Activated naive CD8-positive, alpha-beta T cell treated with anti-CD3 and anti-CD28 coated beads, Interleukin-2, amount 10 ng/mL, durations not matched to agents 7 days and 5 days (primary cell): ENCODE measurements at places on chromosomes 7 and 10. TPM values are rescaled to one million over a fixed set of nuclear protein-coding genes. Genes with fewer than 3 reads are reported as not detected.

- DNase-seq, result no peak
- peaks cover 28% of the 10 kb centered on the region for H3K27me3 ChIP-seq
- no peaks in the 10 kb centered on the region for H3K4me1 ChIP-seq
Measured at GRCh38 chr7:17549406-17549805, 251.0 kb downstream of the AHR start.

GRCh38 chr7:87511510-87511909 lies 36.0 kb upstream of the ABCB4 start:
- H3K27ac ChIP-seq, result no peak overlapping the region
- H3K4me3 ChIP-seq, result no peak overlapping the region
- H3K36me3 ChIP-seq, result peaks cover 3% of the 10 kb centered on the region
- peaks cover 4% of the 10 kb centered on the region for H3K4me1 ChIP-seq
- DNase-seq, result no peak

DNA sequence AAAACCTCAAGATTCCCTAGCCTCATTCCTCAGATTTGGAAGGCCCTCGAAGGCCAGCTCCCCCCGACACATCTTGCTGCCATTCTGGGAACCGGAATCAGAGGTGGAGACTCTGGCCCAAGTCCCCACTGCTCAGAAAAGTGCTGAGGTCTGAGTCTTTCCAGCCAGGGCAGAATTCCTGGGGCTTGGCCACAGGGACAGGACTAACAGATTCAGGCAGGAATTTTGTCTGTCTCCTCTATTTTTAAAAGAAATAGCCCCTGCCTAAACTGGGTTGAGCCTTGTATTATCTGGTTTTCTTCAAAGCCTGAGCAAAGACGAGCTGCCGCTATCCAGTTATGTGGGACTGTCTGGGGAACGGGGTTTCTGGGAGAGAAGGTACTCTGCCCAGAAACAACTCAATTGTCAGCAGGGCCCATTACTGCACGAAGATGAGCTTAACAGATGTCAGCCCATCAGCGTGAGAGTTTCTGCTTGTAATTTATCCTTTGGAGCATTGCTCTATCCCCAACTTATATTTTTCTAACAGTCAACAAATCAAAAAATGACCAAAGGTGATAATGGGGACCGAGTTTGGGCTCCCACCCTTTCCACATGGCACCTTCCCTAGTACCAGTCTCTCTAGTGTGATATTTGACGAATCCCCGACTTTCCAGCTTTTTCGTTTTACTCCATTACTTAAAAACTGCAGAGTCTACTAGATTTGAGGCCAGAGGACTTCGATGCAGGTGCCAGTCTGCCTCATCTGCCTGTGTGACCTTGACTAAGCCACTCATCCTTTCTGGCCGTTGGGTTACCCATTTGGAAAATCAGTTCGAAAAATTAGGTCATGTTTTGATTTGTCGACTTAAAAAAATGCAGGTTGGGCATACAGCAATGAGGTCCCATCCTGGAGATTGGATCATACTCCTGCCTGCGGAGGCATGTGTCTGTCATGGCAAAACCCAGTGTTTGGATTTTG lies 110.9 kb downstream of the WDR11 start:
- peaks cover 4% of the 10 kb centered on the region for H3K27me3 ChIP-seq
- no peaks in the 10 kb centered on the region for H3K36me3 ChIP-seq
- H3K4me1 ChIP-seq, result no peaks in the 10 kb centered on the region
- H3K4me3 ChIP-seq, result no peak overlapping the region
- no peak for DNase-seq

DNA sequence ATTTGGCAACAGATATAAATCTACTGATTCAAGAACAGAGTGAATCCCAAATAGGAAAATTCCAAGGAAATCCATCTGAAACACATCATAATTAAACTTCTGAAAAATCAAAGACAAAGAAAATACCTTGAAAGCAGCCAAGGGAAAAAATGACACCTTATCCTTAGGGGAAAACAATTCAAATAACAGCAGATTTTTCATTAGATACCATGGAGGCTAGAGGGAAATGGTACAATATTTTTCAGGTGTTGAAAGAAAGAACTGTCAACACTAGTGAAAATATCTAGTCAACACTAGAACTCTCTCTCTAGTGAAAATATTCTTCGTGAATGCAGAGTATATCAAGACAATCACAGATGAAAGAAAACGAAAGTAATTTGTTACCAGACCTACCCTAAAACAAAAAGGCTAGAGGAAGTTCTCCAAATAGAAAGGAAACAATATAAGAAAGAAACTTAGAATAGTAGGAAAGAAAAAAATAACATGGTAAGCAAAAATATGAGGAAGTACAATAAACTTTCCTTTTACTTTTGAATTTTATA lies 5.7 kb upstream of the FAM241B start:
- H3K4me3 ChIP-seq, result peak overlapping the region; percentile 54
- H3K27me3 ChIP-seq, result no peaks in the 10 kb centered on the region
- H3K36me3 ChIP-seq, result peaks cover 14% of the 10 kb centered on the region
- peak overlapping the region; percentile 42 for H3K27ac ChIP-seq
- no peak for DNase-seq

DNA sequence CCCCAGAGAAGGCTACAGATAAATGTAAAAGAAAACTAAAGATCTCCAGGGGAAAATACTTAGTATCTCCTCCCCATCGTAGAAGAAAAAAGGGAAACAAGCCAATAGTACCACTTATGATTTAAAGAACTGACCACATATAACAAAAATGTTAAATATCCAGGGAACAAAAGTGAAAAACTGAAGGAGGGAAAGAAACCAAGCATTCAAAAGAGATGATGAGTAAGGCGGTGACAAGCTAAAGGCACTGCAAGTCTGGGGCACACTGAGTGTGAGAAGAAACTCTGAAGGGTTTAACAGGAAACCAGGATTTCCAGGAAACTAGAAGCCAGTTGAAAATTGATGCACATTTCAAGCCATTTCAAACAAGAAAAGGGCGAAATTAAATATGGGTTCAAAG lies 226.3 kb downstream of the AHR start:
- peaks cover 21% of the 10 kb centered on the region for H3K4me1 ChIP-seq
- H3K27ac ChIP-seq, result peak overlapping the region; percentile 22
- DNase-seq, result no peak
- H3K36me3 ChIP-seq, result peaks cover 10% of the 10 kb centered on the region
- peak overlapping the region; percentile 8 for H3K4me3 ChIP-seq

DNA sequence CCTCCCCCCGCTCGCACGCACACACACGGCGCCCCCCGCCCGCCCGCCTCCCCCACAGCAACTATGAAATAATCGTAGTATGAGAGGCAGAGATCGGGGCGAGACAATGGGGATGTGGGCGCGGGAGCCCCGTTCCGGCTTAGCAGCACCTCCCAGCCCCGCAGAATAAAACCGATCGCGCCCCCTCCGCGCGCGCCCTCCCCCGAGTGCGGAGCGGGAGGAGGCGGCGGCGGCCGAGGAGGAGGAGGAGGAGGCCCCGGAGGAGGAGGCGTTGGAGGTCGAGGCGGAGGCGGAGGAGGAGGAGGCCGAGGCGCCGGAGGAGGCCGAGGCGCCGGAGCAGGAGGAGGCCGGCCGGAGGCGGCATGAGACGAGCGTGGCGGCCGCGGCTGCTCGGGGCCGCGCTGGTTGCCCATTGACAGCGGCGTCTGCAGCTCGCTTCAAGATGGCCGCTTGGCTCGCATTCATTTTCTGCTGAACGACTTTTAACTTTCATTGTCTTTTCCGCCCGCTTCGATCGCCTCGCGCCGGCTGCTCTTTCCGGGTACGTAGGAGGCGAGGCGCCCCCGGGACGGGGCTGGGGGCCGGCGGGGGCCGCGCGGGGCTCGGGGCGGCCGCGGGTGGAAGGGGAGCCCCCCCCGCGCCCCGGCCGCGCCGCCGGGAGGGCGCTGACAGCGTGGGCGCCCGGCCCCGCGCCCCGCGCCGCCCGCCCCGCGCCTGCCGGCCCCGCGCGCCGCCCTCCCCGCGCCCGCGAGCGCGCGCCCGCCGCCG lies 441 bp downstream of the BMI1 start:
- peaks cover 8% of the 10 kb centered on the region for H3K36me3 ChIP-seq
- H3K4me1 ChIP-seq, result peaks cover 43% of the 10 kb centered on the region
- H3K27ac ChIP-seq, result peak overlapping the region; percentile 78
- H3K27me3 ChIP-seq, result peaks cover 45% of the 10 kb centered on the region
- peak; percentile 78 for DNase-seq
- H3K4me3 ChIP-seq, result peak overlapping the region; percentile 83

DNA sequence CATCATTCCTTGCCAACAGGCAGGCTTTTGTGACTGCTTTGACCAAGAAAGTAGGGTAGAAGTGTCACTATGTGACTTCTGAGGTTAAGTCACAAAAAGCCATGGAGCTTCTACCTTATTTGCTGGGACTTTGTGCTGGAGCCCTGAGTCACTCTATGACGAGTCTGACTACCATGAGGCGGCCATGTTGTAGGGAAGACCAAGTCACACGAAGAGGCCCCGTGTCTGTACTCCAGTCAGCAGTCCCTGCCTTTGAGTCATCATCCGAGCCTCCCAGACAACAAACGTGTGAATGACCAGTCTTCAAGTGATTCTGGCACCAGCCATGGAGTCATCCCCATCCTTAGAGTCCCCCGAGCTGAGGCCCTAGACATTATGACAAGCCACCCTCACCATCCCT lies 3.5 kb upstream of the MYL10 start:
- no peak overlapping the region for H3K27ac ChIP-seq
- no peak overlapping the region for H3K4me3 ChIP-seq
- H3K27me3 ChIP-seq, result peaks cover 4% of the 10 kb centered on the region
- H3K4me1 ChIP-seq, result no peaks in the 10 kb centered on the region

- DNase-seq, result no peak
- peaks cover 7% of the 10 kb centered on the region for H3K27me3 ChIP-seq
- H3K36me3 ChIP-seq, result no peaks in the 10 kb centered on the region
- no peak overlapping the region for H3K4me3 ChIP-seq
Measured at GRCh38 chr10:60960031-60960430, 16.0 kb upstream of the RHOBTB1 start.

The UTF1 gene
- total RNA-seq, result not detected

DNA sequence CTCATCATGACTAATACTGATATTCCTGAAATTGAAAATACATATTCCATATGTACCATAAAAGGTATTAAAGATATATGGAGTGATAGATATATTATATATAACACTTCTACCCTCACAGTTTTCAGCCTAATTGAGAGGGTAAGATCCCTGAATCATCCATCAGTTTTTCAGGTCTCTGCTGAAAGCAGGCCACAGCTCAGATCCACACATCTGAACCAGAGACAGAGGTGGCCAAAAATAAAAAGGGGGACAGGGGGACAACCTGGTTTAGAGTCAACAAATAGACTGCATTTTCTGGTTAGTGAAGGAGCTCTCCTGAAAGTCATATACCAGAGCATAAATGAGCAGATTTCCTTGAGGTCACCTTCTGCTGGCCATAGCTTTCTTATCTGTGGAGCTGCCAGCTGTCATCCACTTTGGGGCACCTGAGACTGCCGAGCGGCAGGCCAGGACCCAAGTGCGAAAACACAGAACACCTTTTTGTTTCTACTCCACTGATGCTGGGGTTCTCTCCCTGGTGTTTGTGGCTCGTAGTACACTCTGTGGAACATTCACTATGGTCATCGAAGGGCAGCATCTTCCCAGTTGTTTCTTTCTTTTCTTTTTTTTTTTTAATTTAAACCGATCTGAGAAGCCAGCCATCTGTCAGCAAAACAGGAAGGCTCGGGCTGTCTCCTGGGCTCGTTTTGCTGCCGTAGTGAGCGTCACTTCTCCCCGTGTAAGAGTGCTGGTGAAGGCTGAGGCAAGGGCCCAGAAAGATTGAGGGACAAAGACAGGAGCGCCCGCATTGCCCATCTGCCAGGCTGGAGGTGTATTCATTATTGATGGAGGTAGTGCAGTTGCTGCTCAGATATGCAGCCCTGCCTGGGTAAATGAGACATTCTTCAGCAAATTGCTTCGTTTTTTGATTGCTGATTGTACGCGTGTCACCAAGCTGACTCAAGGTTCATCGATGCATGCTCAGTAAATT lies 13.5 kb downstream of the IKZF1 start:
- peaks cover 81% of the 10 kb centered on the region for H3K4me1 ChIP-seq
- H3K36me3 ChIP-seq, result peaks cover 61% of the 10 kb centered on the region
- peak; percentile 45 for DNase-seq
- H3K27me3 ChIP-seq, result no peaks in the 10 kb centered on the region

The TMEM26 gene
- not detected for total RNA-seq

The ASB10 gene
- total RNA-seq, result not detected

The GALNT17 gene
- total RNA-seq, result not detected

GRCh38 chr7:40629891-40630290 lies 495.1 kb downstream of the SUGCT start:
- no peaks in the 10 kb centered on the region for H3K36me3 ChIP-seq
- DNase-seq, result no peak
- no peaks in the 10 kb centered on the region for H3K4me1 ChIP-seq
- no peak overlapping the region for H3K27ac ChIP-seq
- H3K4me3 ChIP-seq, result no peak overlapping the region

The CAV1 gene
- total RNA-seq, result 0.23 TPM

The FBXO24 gene
- total RNA-seq, result 1.1 TPM

The ZNF804B gene
- total RNA-seq, result not detected

DNA sequence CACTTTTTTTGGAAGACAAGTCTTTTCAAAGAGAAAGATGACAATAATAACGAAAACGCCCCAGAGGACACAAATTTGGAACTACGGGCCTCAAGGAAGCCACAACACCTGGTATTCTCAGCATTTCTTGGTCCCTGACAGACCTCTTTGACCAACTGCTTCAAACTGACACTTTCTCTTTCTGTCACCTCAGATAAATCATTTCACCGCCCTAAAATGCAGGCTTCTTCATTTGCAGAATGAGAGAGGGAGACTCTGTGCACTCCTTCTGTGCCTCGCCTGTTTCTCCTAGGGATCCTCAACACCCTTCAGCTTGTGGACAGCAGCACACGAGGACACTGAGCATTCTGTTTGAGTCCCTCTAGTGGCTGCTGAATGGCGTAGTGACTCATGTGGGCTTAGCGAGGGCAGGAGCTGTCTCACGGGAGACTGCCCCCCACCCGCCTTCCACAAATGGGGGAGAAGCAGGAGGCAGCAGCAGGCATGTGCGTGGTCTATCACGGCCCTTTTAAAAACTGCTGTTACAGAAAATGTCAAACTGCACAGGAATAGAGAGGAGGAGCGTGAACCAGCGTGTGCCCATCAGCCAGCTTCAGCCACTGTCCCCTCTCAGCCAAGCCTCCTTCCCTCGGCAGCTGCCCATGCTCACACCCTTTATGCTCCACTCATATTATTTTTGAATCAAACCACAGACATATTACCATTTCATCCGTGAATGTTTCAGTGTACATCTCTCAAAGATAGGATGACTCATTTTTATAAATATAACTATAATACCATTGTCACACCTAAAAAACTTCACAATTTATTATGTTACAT lies 41.4 kb downstream of the GSDME start:
- peaks cover 15% of the 10 kb centered on the region for H3K4me1 ChIP-seq
- no peak overlapping the region for H3K4me3 ChIP-seq
- peaks cover 14% of the 10 kb centered on the region for H3K27me3 ChIP-seq
- DNase-seq, result no peak
- no peaks in the 10 kb centered on the region for H3K36me3 ChIP-seq
- no peak overlapping the region for H3K27ac ChIP-seq
